ENCODE measurements at places on chromosomes 2 and 18. TPM values are rescaled to one million over a fixed set of nuclear protein-coding genes. Genes with fewer than 3 reads are reported as not detected.

Gene INPP5D
- 7.0 TPM for total RNA-seq

DNA sequence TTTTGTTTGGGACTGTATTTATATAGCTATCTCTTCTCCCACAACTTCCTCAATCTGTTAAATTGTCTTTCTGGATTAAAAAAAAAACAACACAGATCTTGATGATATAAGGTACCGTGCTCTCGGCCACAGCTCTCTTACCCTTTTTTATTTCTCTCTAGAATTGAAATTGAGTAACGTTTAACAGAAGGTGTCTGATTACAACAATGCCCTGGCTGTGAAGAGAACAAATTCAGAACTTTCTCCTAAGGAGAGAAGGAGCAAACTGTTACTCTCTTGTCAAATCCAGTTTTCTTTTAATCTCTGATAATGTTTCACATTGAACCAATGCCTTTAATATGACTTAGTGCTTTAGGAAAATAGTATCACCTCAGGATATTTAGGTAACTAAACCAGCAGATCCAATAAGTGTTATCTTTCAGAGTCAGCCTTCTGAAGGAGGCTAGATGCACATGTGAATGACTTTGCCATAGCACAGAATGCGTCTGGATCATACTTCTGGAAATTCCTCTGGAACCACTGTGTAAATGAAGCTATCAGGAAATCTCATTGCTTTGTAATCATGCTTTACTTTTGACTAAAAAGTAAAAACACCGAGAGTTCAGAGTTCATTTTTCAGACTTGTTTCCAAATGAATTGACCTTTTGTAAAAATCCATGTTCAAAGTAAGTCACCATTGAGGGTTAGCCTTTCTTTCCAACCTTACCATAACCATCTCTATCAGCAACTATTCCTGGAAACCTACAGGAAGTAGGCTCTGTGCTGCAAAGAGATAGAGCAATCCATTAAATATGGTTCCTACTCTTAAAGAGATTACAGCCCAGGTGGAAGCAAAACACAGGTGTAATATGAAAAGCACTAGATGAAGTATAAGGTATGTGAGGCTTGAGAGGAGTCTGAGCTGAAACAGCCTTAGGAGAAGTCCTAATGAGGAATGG lies 147.0 kb upstream of the OSR1 start:
- no peak for DNase-seq

DNA sequence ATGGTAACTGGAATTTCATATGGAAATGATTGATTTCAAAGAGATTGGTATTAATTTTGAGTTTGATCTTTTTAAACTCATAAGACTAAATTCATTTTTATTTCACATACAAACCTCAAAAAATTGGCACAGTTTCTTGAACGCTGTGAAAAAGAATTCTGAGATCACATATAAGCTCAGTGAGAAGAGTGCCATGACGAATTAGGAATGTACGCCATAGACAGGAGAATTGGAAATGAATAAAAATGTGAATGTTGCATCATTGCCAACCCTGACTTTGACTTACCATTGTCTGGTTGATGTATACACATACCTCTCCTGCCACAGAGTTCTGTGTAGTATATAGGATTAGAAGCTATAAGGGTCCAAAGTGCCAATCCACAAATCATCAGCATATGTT lies 290.4 kb upstream of the ZC3H15 start:
- no peak for DNase-seq

- no peak for DNase-seq
Observed at GRCh38 chr2:146661473-146662096, 1183.2 kb upstream of the ACVR2A start.

Gene TEKT4
- not detected for total RNA-seq

GRCh38 chr2:180411661-180412060 lies 404.6 kb upstream of the CWC22 start:
- no peak for DNase-seq

DNA sequence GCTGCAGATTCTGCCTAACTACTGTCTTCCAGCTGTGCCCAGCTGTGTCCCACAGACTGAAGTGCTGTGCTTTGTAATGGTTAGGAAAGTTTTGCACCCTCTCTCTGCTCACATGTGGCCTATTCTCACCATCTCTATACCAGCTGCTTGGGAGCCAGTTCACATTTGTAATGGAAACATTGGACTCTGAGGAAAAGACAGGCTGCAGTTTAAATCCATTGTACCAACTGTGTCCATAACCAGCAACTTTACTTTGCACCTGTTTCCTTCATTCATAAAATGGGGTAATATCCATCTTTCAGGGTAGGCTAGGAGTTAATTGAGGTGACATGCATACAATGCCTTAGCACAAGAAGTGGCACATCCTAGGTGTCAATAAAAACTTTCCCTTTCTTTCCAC lies 344.0 kb downstream of the TNS1 start:
- no peak for DNase-seq

- DNase-seq: no peak
Observed at GRCh38 chr2:127014630-127015029, 92.3 kb downstream of the BIN1 start.

DNA sequence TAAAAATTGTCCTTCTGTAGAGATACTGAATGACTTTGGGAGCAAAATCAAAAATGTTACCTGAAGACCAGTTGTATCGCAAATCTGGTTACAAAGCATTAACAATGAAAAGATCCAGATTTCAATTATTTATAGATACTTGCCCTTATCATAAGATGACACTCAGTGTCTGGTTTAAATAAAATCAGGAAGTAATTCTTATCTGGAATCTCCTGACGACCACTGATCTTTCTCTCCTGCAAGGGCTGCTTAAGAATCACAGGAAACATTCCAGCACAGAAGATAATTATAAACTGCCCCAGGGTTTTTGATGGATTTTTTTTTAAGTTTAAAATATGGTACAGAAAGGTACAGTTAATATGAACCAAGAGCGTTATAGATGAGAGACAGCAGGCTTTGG lies 205.7 kb downstream of the ALK start:
- no peak for DNase-seq

- DNase-seq: no peak
Observed at GRCh38 chr2:217621391-217621801, 381.4 kb downstream of the TNS1 start.

Gene ABCB11
- 0.33 TPM for total RNA-seq

GRCh38 chr2:152715854-152716428 lies 1.3 kb downstream of the PRPF40A start:
- no peak for DNase-seq

DNA sequence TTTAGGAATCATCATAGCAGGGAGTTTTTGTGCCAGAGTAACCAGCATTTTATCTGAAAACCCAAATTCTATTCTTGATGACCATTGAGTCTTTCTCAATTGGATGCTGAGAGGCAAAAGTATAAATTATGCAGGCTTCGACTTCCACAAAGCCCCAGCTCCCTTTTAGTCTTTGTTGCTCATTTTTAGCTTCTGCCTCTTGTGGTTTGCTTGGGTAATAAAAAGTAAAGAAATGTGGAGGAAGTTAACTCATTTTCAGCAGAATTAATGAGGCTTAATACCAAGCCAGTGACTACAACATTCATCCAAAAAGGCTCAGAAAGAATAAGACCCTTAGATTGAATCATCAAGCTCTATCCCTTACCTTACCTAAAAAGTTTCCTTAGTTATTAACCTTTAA lies 18.6 kb downstream of the ERMN start:
- DNase-seq: no peak

- DNase-seq: no peak
Observed at GRCh38 chr2:195603998-195604397, 53.0 kb upstream of the SLC39A10 start.

- DNase-seq: peak; percentile 76
Observed at GRCh38 chr18:75489493-75490190, 62.1 kb upstream of the SMIM21 start.

Gene CGREF1
- total RNA-seq: 4.3 TPM

DNA sequence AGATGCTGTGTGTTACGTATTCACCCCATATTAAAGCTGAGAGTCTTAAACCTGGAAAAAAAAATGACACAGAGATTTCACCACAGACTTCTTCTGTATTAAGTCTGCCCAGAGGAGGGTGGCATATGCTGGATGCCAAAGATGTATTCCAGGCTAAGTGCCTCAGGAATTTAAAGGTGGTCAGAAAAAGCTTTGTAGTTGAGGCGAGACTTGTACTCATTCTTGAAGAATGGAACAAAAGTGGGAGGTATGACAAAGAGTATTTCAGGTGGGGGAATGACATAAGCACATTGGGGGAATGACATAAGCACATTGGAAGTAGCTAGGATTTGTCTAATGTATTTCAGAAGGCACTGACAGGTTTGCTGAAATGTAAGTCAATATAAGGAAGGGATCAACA lies 98.6 kb downstream of the BABAM2 start:
- no peak for DNase-seq

DNA sequence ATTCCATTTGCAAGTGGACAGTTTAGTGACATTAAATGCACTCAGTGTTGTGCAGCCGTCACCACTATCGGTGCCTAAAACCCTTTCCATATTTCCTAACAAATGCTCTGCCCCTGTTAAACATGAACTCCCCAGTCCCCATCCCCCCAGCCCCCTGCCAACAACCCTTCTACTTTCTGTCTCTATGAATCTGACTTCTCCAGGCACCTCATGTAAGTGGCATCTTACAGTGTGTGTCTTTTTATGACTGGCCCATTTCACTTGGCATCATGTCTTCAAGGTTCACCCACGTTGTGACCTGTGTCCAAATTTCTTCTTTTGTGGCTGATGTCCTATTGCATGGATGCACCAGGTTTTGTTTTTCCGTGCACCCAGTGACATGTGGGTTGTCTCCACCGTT lies 140.9 kb upstream of the GPC1 start:
- no peak for DNase-seq

Gene C2orf80
- not detected for total RNA-seq

GRCh38 chr2:188833799-188834198 lies 140.4 kb upstream of the COL3A1 start:
- no peak for DNase-seq

- DNase-seq: peak; percentile 34
Observed at GRCh38 chr18:75097491-75098225, 111.3 kb downstream of the PTGR3 start.

Gene EEF1B2
- total RNA-seq: 212 TPM

Gene DSG2
- 72.7 TPM for total RNA-seq

- DNase-seq: no peak
Observed at GRCh38 chr2:27681841-27682240, 18.2 kb downstream of the SLC4A1AP start.

DNA sequence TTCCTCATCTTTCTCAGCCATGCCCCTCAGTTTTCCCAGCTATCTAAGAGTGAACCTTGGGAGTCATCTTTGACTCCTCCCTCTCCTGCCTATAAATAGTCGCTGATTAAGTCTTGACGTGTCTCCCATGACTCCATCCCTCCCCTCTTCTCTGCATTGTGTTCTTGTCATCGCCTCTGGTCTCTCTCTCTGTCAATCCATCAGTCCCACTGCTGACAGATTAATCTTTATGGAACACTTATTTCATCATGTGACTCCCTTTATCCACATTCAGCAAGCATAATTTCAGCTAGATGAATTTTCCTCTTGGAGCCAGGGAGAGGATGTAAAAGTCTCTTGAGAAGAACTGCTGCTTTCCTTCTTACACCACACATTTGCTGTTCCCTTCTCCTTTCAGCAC lies 9.4 kb downstream of the ADAM23 start:
- DNase-seq: no peak

- no peak for DNase-seq
Observed at GRCh38 chr18:78773819-78774218, 205.8 kb upstream of the SALL3 start.

Gene FAM98A
- total RNA-seq: 40.1 TPM

DNA sequence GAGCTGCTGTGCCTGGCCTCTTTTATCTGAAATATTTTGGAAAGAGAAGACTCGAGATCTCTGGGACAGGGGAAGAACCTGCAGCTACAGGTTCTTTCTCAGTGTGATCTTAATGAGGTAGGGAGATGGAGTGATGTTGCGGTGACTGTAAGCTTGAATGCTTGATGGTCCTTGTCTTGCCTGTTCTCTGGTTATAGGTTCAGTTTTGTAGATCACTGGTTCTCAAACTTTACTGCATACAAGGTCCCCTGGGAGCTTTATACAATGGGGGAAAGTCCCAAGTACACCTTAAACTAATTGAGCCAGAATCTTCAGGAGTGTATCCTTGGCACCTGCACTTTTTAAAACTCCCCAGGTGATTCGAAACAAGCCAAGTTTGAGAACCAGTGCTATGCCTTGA lies 136.7 kb upstream of the CXCR4 start:
- no peak for DNase-seq

Gene SERPINB4
- total RNA-seq: not detected
